ENCODE measurements at places on chromosomes 16 and 17. TPM values are rescaled to one million over a fixed set of nuclear protein-coding genes. Genes with fewer than 3 reads are reported as not detected.

DNA sequence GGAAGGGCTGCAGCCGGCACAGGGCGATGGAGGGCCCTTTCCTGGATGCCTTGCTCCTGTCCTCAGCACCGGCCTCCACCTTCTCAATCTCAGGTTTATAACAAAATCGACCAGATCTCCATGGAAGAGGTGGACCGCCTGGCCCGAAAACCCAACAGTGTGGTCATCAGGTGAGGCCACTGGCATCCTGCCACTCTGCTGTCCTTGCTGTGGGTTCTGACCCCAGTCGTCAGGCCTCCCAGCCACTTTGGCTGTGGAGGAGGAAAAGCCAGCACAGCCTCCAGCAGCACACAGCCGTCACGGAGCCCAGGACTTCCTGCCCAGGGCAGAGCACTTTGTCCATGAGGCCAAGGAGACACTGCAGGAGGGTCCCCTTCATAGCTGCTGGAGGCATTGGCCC, 6.7 kb upstream of the MYO15A start:
- H3K27ac ChIP-seq = no peak overlapping the region
- DNase-seq = no peak
- no peaks in the 10 kb centered on the region for H3K27me3 ChIP-seq
- peaks cover 90% of the 10 kb centered on the region for H3K36me3 ChIP-seq

- H3K27ac ChIP-seq = no peak overlapping the region
- DNase-seq = no peak
- no peaks in the 10 kb centered on the region for H3K27me3 ChIP-seq
- H3K4me3 ChIP-seq = no peak overlapping the region
- no peaks in the 10 kb centered on the region for H3K36me3 ChIP-seq
Measured at GRCh38 chr17:41024697-41025096, 2.3 kb downstream of the KRTAP1-5 start.

- no peak overlapping the region for H3K27ac ChIP-seq
- H3K4me1 ChIP-seq = peaks cover 8% of the 10 kb centered on the region
- no peak overlapping the region for H3K4me3 ChIP-seq
- peaks cover 18% of the 10 kb centered on the region for H3K27me3 ChIP-seq
Measured at GRCh38 chr17:15941781-15942180, 3.1 kb upstream of the ADORA2B start.

The PDE6G gene
- 2.6 TPM for polyA plus RNA-seq

DNA sequence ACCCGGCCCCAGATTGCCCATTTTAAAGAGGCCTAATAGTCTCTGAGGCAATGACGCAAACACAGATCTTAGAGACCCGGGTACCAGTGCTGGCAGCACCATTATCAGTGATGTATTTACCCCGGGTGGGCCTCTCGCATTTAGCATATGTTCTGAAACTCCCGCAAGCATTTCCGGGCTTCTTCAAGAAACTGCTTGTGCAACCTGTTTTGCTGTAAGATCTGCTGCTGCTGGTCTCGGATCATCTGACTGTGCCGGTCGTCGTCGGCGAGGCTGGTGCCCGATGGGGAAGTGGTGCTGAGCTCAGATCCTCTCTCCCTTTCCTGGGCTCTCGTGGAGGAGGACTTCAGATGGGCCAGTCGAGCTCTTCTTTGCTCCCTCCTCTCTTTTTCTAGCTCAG, 12.5 kb downstream of the CEP295NL start:
- H3K36me3 ChIP-seq = peaks cover 7% of the 10 kb centered on the region
- H3K4me3 ChIP-seq = no peak overlapping the region
- no peaks in the 10 kb centered on the region for H3K4me1 ChIP-seq
- H3K27ac ChIP-seq = no peak overlapping the region
- no peak for DNase-seq
- no peaks in the 10 kb centered on the region for H3K27me3 ChIP-seq

GRCh38 chr17:31529841-31530251, 138.4 kb downstream of the RAB11FIP4 start:
- no peaks in the 10 kb centered on the region for H3K27me3 ChIP-seq
- H3K4me3 ChIP-seq = no peak overlapping the region
- H3K36me3 ChIP-seq = peaks cover 61% of the 10 kb centered on the region

DNA sequence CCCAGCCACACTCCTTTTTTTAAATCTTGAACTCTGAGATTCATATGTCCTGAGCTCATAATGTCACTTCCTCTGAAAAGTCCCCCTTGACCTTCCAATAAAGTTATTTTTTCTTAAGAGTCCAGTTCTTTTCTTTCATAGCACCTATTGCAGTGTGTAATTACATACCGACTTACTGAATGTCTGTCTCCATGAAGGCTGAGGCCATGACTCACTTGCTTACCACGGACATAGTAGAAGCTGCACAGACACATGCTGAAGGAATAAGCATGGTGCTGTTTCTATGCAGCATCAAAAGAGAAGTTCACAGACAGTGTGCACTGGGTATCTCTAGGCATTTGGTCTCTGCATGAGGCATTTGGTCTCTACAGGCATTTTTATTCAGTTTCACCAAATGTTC, 77.2 kb downstream of the C17orf67 start:
- no peak overlapping the region for H3K27ac ChIP-seq
- DNase-seq = no peak
- H3K4me3 ChIP-seq = no peak overlapping the region
- no peaks in the 10 kb centered on the region for H3K27me3 ChIP-seq
- H3K4me1 ChIP-seq = no peaks in the 10 kb centered on the region

DNA sequence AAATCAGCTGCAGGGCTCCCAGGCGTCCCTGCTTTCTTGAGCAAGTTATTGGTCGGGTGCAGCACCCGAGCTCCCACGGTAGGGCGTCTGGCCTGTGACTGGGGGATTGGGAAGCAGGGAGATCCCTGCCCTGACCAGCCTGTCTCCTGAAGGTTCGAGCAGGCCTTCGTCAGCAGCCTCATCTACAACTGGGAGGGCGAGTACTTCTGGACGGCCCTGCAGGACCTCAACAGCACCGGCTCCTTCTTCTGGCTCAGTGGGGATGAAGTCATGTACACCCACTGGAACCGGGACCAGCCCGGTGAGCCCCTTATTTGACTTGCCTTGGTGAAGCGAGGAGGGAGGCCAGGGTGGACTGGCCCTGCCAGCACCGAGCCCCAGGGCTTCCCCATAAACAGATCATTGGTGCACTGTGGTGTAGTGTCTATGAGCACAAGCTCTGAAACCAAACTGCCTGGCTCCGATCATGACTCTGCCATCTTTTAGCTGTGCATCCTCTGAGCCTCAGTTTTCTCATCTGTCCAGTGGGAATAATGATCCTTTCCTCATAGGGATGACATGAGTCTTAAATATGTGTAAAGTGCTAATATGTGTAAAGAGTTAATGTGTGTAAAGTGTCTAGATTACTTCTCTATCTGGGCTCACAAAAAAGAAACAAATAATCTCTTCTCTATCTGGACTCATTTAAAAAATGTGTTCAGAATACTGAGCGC, 48.9 kb downstream of the MRC2 start:
- no peak overlapping the region for H3K27ac ChIP-seq
- no peak overlapping the region for H3K4me3 ChIP-seq
- H3K36me3 ChIP-seq = no peaks in the 10 kb centered on the region
- DNase-seq = no peak
- no peaks in the 10 kb centered on the region for H3K4me1 ChIP-seq

The PRM1 gene
- not detected for polyA plus RNA-seq

The CACNG1 gene
- polyA plus RNA-seq = 0.25 TPM
